ENCODE measurements at places on chromosomes 1 and 21.
A peak's percentile ranks its signal among the peaks of the same experiment; 100 is the strongest.

- DNase-seq, result peak; percentile 59
These were observed 1.5 kb downstream of the AJAP1 start for GRCh38 chr1:4655674-4656532.

GRCh38 chr1:34758751-34759150, 789 bp upstream of the GJB4 start:
- no peak for DNase-seq

GRCh38 chr1:51000651-51001050, 30.6 kb downstream of the CDKN2C start:
- DNase-seq, result no peak

DNA sequence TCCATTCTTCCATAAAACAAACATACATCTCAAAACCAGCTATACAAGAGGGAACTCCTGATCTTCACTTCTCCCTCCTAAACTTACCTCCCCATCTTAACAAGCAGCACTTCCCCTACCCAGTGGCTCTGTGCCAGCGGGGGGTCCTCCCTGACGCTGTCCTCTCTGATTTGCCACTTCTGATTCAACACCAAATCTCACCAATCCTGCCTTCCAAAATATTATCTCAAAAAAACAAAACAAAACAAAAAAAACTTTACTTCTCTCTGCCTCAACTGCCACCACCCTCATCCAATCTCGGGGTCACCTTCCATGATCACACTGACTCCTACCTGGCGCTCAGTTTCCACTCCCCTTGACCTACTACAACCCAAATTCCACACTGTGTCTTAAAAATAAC, 72.8 kb downstream of the SLC45A1 start:
- no peak for DNase-seq

- peak; percentile 33 for DNase-seq
These were observed 90.1 kb upstream of the SLC25A33 start for GRCh38 chr1:9449110-9449627.

- DNase-seq, result no peak
These were observed 454 bp upstream of the NENF start for GRCh38 chr1:212432272-212432660.

DNA sequence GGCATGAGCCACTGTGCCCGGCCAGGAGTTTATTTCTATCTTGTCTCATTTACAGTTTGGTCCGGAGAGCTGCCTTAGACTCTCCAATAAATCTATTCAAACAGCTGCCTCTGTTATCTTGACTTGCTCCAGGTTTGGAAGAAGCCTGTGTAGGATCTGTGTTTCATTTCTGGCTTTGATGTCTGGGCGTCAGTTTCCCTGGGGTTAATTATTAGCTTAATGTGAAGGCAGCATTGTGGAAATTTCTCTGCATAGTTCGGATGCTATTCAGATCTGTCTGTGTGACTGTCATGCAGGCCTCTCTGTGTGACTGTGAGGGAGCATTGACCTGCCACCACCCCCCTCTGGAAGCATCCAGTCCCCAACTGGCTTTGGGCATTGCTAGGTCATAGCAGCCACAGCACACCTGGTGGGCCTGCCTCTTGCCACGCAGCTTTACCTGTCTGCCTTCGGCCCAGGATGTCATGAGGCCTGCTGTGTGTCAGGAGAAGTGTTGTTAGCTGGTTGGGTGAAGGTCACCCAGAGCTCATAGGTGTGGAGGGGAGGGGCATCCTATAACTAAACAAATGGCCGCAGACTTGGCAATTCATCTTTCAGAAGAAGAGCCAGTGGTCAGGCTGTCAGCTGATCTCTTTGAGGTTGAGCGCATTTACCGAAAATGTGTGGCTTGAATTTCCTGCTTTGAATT, 9.8 kb downstream of the IFNGR2 start:
- DNase-seq, result no peak

Measured in GM03348 (cell line).